ENCODE measurements at places on chromosomes 13 and 19. TPM values are rescaled to one million over a fixed set of nuclear protein-coding genes. Genes with fewer than 3 reads are reported as not detected.

KASH5 gene
- 0.49 TPM for total RNA-seq

PLIN4 gene
- 0.27 TPM for total RNA-seq

ZNF772 gene
- 33.2 TPM for total RNA-seq

S1PR4 gene
- total RNA-seq: not detected

SERTM1 gene
- 0.88 TPM for total RNA-seq

LILRA1 gene
- not detected for total RNA-seq

AMER2 gene
- 1.5 TPM for total RNA-seq

KLK3 gene
- not detected for total RNA-seq

TNFRSF19 gene
- 188 TPM for total RNA-seq

SIRT2 gene
- 91.3 TPM for total RNA-seq

CLDND2 gene
- not detected for total RNA-seq

PSPN gene
- total RNA-seq: 2.3 TPM

RFPL4A gene
- not detected for total RNA-seq

ICAM4 gene
- total RNA-seq: not detected

NEK5 gene
- not detected for total RNA-seq

PRR19 gene
- 1.6 TPM for total RNA-seq

MBD3L3 gene
- 1.3 TPM for total RNA-seq

GJA3 gene
- not detected for total RNA-seq

MIER2 gene
- 47.3 TPM for total RNA-seq

PIBF1 gene
- total RNA-seq: 20.3 TPM

ZNF66 gene
- total RNA-seq: 20.0 TPM

TMEM161A gene
- total RNA-seq: 16.2 TPM

TTYH1 gene
- 2.9 TPM for total RNA-seq

ZNF561 gene
- total RNA-seq: 71.8 TPM

STOML3 gene
- total RNA-seq: not detected

PDE4C gene
- 69.8 TPM for total RNA-seq

LILRA5 gene
- total RNA-seq: not detected

ZFR2 gene
- 8.9 TPM for total RNA-seq

PALM gene
- total RNA-seq: 349 TPM

MAMSTR gene
- 2.7 TPM for total RNA-seq

WDR18 gene
- total RNA-seq: 52.1 TPM

IRF3 gene
- 40.1 TPM for total RNA-seq

MAG gene
- not detected for total RNA-seq

CCDC70 gene
- not detected for total RNA-seq

MLLT1 gene
- 52.9 TPM for total RNA-seq

KLK4 gene
- 0.66 TPM for total RNA-seq

CD37 gene
- not detected for total RNA-seq

RELB gene
- total RNA-seq: 1.2 TPM

FAM216B gene
- total RNA-seq: not detected

CYSLTR2 gene
- total RNA-seq: 4.9 TPM
